ENCODE measurements at places on chromosomes 2 and 18.

GRCh38 chr2:112065966-112066365 lies 10.9 kb downstream of the TMEM87B start:
- DNase-seq: no peak

DNA sequence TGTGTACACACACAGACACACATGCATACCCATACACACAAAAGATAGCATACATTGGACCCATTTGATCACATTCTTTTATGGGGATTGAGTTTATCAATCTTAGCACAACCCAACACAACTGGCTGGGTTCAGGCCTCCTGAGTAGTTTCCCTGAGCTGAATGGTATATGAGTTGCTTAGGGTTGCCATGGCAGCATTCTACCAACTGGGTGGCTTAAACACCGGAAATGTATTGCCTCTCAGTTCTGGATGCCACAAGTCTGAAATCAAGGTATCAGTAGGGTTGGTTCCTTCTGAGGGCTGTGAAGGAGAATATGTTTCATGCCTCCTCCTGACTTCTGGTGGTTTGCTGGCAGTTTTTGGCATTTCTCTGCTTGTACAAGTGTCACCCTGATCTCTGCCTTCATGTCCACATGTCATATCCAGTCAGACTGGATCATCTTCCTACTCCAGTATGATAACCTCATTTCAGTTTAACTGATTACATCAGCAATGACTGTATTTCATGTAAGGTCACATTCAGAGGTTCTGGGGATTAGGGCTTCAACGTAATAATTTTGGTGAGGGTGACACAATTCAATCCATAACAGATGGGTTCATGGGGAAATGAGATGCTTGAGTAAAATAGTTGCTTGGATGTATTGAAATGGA lies 212.7 kb downstream of the KCNE4 start:
- DNase-seq: no peak

GRCh38 chr2:221451862-221452788 lies 120.0 kb downstream of the EPHA4 start:
- no peak for DNase-seq

DNA sequence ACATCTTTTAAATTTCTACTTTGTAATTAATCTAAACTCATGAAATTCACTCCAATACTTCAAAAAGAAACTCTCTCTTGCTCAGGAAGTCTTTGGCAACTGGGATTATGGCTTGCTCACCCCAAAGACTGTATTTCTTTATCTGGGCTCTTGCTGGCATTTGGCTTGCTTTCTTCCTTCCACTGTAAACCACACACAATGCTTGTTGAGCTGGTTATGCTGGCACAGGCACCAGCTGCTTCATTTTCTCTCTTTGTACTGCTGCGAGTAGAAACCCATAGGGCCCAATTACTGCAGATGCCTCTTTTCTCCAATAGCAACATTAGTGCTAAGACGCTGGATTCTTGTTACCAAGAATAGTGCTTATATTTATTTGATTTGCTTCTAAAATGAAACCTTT lies 51.4 kb downstream of the SLC38A11 start:
- DNase-seq: no peak

DNA sequence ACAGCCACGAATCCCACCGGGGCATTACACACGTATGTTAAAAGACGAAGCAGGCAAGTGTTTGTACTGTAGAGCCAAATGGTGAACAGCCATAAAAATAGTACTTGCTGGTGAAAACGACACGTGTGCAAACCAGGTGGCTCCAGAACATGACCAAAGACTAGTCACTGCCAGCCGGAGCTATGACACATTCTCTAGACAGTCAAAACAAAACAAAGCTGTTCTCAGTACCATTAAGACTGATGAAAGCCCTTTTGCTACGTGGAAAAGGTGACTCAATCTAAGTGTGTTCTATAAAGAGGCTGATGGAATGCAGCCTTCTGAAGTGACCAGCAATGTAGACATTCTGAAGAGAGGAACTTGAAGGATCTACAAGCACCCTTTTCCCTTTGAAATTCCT lies 367.7 kb upstream of the NETO1 start:
- DNase-seq: no peak

- DNase-seq: no peak
These were observed 297.0 kb downstream of the TDRD15 start for GRCh38 chr2:21420553-21421335.

DNA sequence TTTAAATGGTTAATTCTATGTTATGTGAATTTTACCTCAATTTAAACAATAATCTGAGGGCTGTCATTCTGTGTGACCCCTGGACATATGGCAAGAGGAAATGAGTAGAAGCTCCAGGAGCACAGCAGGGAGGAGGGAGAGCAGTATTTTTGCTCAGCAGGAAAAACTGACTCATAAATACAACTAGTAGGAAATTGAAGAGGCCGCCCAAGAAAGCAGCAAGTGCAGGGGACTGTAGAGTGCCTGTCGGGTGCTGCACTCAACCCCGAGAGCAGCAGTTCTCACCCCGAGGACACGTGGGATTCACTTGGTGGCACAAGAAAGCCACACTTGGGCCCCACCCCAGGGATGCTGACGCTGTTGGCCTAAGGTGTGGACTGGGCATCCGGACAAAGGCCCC lies 60.8 kb downstream of the NPAS2 start:
- DNase-seq: no peak

DNA sequence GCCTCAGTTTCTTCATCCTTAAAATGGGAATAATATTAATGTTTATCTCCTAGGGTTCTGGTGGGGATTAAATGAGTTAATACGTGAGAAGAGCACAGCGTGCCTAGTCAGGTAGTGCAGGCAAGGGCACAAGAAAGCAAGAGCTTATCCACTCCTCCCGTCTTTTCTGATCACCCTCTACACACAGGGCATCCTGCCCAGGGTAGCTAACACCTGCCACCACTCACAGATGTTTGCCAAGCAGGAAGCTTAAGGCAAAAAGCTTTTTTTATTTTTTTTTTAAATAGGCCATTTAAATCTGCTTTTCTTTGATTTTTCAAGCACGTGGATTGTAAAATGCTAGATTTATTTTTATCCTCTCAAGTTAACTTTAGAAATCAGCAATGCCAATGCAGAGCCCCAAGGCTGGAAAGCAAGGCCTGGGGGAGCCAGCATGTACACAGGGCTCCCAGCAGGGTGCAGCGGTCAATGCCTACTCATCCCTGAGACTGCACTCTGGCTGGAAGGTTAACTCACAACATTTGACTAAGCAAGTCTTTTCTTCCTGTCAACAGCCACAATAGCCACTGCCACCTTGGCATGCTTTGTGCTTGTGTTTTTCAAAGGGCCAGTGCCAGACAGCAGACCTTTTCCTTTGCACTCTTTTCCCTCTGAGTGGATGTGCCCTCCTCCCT lies 86.5 kb upstream of the ACAA2 start:
- no peak for DNase-seq

DNA sequence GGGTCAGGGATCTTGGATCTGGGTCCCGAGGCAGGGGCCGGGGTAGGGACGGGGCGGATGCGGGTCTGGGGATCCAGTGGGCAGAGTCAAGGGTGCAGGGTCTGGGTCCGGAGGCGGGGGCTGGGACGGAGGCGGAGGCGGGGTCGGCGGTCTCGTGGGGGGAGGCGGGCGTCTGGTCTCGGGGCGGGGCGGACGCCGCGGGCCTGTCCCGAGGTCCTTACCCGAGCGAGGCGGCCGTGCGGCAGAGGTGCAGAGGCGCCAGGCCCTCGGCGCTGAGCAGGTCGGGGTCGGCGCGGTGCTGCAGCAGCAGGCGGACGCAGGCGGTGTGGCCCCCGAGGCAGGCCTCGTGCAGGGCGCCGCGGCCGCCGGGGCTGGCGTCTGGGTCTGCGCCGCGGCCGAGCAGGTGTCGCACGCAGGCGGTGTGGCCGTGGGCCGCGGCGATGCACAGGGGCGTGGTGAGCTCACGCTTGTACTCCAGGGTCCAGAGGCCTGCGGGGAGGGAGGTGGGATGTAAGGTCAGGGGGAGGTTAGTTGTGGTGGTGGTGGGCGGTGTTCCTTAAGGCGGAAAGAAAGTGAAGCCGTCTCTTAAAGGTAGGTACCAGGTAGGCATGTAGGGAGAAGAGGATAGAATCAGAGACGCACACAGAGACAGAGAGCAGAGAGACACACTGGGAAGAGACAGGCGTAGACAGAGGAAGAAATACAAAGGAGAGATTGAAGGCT lies 26.6 kb downstream of the ASB18 start:
- DNase-seq: no peak

- no peak for DNase-seq
These were observed 92.8 kb downstream of the VIT start for GRCh38 chr2:36789181-36789804.

DNA sequence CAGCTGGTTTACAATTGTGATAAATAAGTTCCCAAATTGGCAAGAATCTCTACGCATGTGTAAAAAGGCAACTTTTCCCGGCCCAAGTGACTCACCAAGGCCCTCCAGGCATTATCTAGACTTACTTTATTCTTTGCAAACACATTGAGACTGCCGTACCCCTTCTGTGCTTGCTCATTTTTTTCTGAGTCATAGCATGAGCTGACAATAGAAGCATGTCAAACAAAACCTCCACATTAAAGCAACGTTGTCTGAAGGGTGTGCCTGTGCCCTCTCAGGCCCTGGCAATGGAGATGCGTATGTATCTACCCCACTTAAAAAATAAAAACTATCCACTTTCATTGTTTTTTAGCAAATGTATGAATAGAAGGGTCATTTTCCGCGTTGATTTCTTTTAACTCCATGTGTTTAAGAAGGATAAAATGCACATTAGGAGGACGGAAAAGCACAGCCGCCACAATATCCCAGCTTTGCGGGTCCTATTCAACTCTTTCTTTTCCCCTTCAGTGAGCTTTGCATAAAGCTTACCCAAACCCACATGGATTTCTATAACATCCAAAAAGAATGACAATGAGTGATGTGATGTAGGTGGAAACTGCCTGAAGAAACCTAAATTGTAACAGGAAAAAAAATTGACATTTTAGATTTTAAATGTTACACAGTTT lies 298.2 kb downstream of the CDCA7 start:
- DNase-seq: no peak

DNA sequence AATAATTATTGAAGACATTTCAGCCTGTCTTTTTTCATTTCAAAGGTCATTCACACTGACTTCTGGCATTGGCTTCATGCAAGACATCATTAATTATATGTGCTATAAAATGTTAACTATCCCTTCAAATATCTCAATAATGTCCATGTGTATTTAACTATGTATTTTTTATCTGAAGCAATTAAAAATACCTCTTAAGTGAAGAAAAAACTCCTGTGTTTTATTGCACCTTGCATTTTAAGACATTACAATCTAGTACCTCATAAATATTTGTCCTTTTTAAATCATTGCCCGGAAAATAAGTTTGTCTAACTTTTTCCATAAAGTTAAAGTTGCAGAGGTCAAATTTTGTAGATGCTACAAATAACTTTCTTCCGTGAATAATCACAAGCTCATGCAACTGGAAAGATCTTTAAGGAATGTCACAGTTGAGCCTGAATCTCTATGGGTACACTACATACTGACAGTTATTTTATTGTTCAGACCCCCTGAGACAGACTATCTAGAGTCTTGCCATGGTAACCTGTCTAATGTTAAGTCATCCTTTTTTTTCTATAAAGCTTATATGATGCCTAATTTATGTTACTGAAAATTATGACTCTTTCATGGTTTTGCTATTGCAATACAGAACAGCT lies 38.4 kb upstream of the COBLL1 start:
- DNase-seq: no peak

DNA sequence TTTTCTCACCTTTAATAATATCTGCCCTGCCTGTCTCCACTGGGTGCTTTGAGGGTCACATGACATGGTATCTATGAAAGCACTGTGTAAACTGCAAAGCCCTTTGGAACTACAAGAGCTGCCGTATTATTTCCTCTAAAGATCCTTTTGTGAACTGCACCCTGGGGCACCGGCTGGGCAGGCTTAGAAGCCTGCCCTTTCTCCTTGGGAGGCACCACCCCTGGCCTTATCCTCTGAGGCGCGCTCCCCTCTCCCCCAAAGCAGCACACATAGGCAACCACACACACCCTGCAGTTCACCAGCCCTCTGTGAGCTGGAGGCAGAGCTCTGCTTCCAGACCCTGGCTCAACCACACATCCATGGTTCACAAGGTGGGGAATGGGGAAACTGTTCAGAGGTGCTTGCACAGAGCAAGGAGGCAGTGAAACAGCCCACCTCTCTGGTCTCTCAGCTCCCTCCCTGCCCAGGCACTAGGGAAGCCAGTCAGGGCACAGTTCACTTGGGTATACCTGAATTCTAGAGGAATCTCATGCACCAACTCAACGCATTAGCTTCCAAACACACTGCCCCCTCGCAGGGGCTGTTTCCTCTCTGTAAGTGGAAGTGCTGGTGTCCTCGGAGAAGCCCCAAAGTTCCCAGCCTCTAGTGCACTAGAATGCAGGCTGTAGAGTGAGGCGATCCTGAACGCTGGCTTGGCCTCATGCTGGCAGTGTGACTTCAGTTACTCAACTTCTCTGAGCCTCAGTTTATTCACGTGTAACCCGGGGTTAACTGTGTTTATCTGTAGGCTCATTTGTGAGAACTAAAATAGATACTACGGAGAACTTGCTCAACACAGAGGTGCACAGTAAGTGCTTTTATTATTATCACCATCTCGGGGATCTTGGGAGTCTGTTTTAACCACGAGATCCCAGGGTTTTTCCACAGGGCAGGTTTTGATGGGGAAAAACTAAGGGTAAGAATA lies 11.0 kb downstream of the SIGLEC15 start:
- DNase-seq: no peak

- DNase-seq: no peak
These were observed 121.5 kb downstream of the LTBP1 start for GRCh38 chr2:33068261-33068660.

DNA sequence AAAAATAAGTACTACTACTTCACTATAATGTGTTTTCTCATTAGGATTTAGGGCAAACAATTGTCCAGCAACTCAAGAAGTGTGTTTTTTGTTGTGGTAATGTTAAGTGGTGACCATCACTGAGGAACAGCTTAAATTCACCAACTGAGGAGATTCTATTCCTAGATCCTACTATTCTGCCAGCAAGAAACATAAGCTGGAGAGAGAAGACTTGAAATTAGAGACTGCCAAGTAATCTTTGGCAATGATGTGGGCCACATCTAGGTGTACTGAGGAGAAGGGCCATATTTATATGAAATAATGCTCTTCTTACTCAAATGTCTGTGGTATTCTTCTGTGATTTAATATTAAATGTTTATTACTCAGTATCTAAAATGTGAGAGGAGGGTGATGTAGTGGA lies 44.3 kb upstream of the MSTN start:
- DNase-seq: no peak

- DNase-seq: no peak
These were observed 144.8 kb downstream of the ROCK1 start for GRCh38 chr18:20966795-20967194.

All from D721Med (cell line).